ENCODE measurements at places on chromosomes 5 and 9. TPM values are rescaled to one million over a fixed set of nuclear protein-coding genes. Genes with fewer than 3 reads are reported as not detected.

Gene SLC6A7
- not detected for total RNA-seq

Gene OR1L4
- total RNA-seq, result not detected

Gene GFI1B
- total RNA-seq, result 0.27 TPM

- DNase-seq, result no peak
Observed at GRCh38 chr5:77568082-77568481, 70.4 kb downstream of the OTP start.

Gene CCNO
- total RNA-seq, result not detected

Gene KIAA0825
- 2.2 TPM for total RNA-seq

Gene PHAX
- total RNA-seq, result 29.4 TPM

- no peak for DNase-seq
Observed at GRCh38 chr5:24376210-24376609, 268.6 kb downstream of the CDH10 start.

DNA sequence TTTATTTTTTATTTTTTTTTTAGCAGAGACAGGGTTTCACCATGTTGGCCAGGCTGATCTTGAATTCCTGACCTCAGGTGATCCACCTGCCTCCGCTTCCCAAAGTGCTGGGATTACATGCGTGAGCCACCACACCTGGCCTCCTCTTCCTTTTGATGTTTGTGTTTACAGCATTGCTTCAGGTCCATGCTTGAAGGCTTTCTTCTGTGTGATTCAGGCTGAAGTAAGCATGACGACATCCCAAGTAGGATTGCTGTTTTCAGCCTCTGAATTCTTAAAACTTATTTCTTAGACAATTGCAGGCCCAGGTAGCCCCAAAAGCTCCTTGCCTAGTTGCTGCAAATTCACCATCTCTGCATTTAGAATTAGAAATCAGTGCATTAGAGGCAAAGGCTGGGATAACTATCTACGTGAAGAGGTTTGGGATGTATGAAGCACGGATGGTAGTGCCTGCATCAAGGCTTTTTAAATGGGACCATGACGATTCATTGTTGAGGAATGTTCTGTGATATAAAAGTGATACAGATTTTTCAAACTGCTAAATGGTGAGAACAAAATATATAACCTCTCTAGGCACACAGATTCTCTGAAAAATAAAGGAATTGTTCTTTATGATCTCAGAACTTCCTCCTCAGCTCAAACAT, 3.0 kb upstream of the ETF1 start:
- DNase-seq, result no peak

- DNase-seq, result no peak
Observed at GRCh38 chr5:164301708-164302107, 796.3 kb downstream of the MAT2B start.

Gene SURF6
- 11.6 TPM for total RNA-seq

Gene CAMK2A
- total RNA-seq, result 19.4 TPM

- DNase-seq, result no peak
Observed at GRCh38 chr9:98856982-98857381, 49.5 kb downstream of the GALNT12 start.

- no peak for DNase-seq
Observed at GRCh38 chr9:124766815-124767554, 4.1 kb downstream of the NR6A1 start.
